ENCODE measurements at places on chromosomes 2 and 18.

DNA sequence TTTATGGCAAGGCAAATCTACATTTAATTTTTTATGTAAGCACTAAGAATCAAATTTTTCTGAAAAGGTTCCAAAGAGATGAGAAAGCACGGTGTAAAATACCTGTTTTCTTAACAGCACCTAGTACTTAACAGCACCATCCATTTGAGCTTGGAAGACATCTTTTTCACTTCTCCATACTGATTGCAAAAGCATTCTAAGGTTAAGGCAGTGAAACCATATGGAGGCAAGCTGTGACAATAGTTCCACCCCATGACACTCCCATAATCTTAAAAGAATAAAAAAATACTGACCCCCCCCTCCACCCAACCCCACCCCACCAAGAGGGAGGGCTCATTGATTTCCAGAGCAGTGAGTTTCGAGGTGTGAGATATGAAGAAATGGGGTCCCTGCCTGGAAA, 60.6 kb downstream of the ZCCHC2 start:
- DNase-seq: no peak

- DNase-seq: no peak
Measured at GRCh38 chr2:63257473-63257872, 206.8 kb downstream of the OTX1 start.

DNA sequence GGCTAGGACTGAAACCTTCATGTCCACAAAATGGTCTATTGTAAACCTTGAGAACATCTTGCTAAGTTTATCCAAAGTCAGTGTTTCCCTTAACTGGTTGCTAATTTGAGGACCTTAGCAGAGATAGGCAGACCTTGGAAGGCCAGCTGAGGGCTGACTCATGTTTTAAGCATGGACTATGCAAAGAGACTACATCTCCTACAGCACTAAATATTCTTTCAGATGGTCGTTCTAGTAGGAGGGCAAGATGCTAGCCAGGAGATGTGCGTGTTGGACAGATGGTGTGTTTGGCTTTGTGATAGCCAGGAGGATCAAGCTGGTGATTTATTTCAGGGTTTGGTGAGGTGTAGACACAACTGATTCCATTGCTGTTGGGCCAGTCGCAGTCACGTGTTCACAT, 75.8 kb downstream of the NRP2 start:
- DNase-seq: peak; percentile 58

DNA sequence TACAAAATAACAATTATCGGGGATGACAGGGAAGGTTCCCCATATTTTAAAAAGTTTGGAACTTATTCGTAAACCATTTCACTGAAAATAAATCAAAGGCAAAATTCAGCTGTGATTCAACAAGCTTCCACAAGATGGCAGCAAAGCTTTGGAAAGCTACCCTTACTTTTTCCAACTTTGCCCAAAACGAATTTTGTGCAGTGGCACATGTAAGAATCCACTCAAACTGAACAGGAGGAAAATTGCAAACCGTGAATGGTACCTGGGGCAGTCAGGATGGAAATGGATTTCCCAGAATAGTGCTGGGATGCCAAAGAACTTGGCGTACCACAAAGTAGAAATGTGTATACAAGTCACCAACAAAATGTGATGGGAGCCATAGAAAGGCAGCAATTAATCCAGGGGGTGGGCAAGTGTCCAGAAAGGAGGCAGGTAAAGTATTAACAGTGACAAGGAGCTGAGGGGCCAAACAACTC, 10.7 kb downstream of the RPL31 start:
- DNase-seq: peak; percentile 24

DNA sequence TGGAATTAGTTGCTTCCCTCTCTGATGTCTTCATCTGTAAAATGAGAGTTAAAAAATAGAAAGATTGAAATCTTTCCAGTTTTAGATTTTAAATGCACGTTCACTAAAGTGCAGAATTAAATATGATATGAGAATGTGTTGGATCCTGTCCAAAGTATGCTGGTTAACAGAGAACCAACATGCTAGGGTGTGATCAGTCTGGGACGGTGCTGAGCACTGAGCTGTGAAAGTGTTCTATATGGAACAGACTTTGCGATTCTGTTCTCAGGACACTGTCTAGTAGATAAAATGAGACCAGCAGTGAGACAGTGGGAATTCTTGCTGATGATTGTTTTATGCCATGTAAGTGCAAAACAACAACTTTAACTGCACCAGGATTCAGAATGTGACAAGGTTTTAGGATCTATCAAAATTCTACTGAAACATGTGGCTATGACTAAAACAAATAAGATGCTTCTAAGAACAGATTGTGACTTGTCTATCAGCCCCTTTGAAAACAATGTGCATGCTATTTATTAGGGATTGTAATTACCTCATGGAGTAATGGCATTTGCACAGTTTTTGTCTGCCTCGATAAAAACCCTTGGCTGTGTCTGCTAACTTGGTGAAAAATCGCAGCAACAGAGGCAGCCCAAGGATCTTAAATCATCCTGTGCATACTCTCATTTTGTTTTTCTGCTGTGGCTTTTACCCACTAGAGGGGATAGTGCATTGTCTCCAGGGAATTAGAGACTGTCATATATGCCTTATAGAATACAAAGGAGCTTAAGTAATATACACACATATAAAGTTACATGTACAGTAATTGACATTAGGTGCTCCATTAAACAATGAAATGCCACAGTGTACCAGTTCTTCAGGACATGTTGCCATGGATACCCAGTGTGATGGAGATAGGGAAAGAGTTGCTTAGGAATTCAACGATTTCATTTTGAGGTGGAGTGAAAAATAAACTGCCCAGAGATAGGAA, 55.1 kb downstream of the MAP3K20 start:
- peak; percentile 26 for DNase-seq
